ENCODE measurements at places on chromosomes 1 and 21.

DNA sequence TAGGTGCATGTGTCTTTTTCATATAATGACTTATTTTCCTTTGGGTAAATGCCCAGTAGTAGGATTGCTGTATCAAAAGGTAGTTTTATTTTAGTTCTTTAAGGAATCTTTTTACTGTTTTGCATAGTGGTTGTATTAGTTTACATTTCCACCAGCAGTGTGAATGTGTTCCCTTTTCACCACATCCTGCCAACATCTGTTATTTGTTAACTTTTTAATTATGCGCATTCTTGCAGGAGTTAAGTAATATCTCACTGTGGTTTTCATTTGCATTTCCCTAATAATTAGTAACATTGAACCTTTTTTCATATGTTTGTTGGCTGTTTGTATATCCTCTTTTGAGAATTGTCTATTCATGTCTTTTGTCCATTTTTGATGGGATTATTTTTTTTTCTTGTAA lies 1761.9 kb downstream of the PLA2G4A start:
- no peak for DNase-seq

DNA sequence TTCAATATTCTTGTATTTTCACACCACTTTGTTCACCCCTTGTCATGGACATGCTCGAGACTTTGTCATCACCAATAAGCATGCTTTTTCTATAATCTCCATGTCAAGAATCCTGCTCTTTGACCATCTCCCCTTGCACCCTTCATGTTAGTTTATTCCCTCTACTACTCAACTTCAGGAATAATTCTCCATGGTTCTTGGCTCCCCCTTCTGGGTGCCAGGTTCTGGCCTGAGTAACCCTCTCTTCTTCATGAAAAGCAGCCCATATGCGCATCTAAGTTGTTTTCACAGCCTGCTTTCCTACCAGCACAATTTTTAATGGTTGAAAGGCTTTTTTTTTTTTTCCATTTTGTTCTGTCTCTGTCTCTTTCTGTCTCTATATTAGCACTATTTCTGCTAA lies 160.7 kb downstream of the LEPR start:
- no peak for DNase-seq

DNA sequence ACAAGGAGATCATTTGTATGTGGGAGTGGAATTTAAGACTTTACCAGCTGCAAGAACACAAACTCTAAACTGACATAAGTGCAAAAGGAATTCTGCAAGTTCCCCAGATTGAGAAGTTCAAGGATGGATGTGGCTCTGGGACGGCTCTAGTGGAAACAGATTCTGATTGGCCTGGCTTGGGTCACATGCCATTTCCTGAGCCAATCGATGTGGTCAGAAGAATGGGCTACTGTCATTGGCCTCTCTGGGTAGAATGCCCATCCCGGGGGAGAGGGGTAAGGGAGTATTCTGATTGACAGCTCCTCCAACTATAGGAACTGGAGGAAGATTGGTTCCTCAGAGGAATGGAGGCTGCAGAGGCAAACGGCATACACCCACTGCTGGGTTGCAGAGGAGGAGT lies 6.0 kb upstream of the IFNLR1 start:
- DNase-seq: peak; percentile 29

DNA sequence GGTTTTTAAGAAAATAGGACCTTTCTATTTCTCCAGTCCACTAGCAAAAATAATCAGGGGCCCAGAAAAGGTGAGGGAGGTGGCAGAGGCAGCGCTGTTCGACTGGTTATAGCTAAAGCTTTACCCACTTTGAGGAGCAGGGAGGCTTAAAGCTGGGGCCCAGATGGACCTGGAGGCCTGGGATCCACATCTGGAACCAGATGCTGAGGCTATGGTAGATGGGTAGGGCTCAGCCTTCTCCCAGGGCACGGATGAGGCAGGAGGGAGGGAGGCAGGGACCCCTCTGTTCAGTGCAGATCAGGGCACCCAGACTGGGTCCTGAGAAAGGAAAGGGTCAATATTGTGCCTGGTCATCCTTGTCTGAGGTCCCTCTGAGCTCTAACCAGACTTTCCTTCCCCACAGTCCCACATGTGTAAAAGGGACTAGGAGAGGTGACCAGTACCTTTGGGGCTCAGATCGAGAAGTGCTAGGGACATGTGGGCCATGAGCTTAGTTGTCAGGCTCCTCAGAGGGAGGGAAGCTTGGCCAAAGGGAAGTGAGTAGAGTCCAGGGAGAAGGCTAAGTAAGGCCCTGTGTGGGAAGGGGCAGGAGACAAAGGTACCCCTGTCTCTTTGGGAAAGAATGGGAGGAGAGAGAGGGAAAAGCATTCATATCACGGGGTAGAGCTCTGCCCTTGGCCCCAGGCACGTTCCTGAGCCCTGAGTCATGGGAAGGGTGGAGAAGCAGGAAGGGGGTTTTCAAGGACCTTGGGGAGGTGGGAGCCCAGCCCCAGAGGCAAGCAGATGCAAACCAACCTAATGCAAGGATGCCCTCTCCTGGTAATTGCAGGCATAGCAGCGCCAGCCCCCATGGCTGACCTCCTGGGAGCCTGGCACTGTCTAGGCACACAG lies 15.4 kb downstream of the LMNA start:
- peak; percentile 92 for DNase-seq

DNA sequence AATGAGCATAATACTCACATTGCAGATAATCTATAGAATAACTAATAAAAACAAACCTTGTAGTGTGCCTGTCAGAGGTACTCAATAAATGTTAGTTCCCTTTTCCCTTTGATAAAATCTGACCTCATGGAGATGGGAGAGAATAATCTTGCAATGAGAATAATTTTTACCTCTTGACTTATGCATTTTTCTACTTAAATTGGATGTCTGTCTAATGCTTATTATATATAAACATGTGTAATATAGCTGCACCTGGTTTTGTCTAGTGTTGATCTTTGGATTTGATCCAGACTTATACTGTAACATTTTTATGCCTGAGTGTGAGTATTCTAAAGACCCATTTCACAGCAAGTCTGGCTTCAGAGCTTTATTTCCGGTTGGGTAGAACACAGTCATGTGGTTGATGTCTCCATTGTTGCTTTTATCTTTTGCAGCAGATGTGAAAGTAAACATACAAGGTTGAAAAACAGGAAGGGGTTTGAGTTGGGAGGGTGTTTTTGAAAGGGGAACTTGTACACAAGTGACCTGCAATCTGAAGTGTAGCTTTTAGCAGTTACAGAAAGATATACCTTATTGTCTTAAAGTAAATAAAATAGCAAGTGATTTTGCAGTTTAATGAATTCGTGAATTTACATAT lies 12.4 kb downstream of the EPB41 start:
- DNase-seq: no peak

DNA sequence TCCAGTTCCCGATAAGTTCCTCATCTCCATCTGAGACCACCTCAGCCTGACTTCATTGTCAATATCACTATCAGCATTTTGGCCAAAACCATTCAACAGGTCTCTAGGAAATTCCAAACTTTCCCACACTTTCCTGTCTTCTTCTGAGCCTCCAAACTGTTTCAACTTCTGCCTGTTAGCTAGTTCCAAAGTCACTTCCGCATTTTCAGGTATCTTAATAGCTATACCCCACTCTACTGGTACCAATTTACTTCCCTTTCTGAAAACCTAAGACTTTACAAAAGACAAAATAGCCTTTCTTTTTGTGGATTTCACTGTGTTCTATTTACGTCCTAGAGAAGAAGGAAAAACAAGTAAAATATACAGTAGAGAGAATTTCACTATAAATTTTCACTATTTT lies 147.0 kb upstream of the FMN2 start:
- no peak for DNase-seq

GRCh38 chr1:207316141-207316540 lies 5.3 kb upstream of the CD55 start:
- no peak for DNase-seq

- DNase-seq: no peak
Measured at GRCh38 chr1:59747420-59748024, 67.2 kb upstream of the HOOK1 start.

GRCh38 chr1:19344372-19344810 lies 32.3 kb downstream of the SLC66A1 start:
- DNase-seq: no peak

DNA sequence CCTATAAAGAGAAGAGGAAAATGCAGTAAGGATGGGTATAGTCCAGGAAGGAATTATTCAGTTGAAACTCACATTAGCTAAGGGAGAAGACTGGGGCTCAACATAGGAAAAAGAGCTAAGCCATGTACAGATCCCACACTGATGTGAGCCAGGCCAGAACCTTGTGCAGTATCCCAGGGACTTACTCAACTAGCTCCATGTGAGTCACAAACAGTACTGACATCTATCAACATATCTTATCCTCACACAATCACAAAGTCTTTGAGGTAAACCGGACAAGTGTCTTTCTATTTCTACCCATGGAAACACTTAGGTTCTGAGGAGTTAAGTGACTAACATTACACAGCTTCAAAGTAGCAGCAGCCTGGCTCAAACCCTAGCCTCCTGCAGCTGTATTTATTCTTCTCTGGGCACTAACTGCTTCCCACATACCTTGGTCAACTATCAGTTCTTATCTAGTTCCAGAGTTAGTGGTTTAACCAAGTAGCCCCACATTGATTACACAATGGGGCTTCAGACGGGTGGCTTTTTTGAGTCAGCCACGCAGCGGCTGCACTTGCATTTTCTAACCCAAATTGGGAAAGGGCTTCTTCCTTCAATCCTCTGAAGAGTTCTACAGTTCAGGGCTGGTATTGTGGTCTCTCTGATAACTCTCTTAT lies 9.5 kb downstream of the CD5L start:
- DNase-seq: no peak

DNA sequence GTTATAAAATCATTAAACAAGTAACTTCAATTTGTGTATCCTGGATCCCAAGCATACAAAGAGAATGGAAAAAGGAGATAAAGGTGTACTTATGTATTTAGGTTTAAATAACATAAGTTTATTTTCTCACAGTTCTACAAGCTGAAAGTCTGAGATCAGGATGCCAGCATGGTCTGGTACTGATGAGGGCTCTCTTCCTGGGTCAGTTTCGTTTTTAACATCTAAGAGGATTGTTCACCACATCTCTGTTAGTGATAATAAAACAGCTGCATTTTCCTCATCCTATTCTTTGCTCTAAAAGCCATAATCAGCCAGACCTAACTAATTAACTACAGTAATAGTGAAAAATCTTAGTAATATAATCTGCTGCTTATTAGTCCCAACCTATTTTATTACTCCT lies 5.2 kb downstream of the EGLN1 start:
- no peak for DNase-seq

GRCh38 chr1:8371372-8371991 lies 53.6 kb downstream of the SLC45A1 start:
- DNase-seq: no peak

DNA sequence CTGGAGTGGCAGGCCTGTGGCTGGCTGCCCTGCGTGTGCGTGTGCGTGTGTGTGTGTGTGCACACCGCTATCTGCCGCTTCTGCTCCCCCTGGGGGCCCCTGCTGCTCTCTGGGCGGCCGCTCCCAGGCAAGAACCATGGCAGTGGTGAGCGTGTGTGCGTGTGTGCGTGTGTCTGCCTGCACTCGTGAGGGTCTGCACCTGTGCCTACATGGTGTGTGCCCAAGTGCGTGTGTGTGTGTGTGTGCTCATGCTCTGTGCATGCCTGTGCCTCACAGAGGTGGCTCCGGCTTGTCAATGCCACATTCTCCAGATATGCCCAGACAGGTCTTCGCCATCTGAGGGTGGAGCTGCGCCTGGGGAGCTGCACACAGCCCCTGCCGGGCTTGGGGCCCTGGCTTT lies 18.7 kb upstream of the PEX10 start:
- no peak for DNase-seq

GRCh38 chr21:32094804-32095203 lies 184.0 kb downstream of the MIS18A start:
- no peak for DNase-seq

- DNase-seq: no peak
Measured at GRCh38 chr1:17053086-17053684, 647 bp downstream of the SDHB start.

DNA sequence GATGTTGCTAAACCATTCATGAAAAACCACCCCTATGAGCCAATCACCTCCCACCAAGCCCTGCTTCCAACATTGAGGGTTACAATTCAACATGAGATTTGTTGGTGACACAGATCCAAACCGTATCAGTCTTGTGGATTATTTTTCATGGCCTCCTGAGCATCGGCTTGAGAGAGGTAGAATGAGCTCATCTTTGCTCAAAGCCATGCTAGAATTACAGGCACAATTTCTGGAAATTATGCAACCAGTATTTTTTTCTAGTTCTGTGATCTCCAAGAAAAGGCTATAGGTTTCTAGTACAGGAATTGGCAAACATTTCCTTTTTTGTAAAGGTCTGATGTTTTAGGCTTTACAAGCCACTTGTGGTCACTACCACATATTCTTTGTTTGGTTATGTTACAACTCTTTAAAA lies 219.4 kb downstream of the DUSP10 start:
- no peak for DNase-seq

DNA sequence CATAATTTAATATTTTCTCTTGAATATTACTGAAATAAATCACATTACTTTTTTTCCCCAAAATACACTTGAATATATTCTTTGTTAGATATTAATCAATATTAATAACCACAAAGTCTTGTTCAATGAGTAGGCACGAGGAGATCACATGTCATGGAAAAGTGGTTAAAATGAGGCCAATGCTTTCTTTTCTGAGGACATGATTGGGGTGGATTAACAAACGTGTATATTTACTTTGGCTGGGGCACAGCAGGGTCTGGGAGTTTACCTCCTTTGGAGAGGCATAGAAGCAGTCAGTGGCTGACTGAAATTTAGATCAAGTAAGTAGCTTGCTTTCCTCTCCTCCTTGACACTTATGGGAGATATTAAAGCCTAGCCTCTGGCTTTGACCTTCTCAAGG lies 664.3 kb upstream of the B3GALT2 start:
- no peak for DNase-seq

GRCh38 chr1:101728029-101728428 lies 268.7 kb downstream of the OLFM3 start:
- no peak for DNase-seq

DNA sequence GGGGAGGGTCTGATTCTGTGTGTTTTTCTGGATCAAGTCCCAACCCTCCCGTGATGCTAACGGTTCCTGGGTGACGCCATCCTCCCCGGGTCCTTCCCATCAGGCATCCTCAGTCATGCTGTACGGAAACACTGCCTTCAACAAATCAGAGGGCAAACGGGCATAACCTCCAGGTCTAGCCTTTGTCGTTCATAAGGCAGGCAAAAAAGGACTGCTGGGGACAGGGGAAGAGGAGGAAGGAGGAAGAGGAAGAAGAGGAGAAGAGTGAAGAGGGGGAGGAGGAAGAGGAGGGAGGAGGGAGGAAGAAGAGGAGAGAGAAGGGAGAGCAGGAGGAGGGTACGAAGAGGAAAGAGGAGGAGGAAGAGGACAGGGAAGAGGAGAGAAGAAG lies 84.4 kb downstream of the ITPKB start:
- no peak for DNase-seq

DNA sequence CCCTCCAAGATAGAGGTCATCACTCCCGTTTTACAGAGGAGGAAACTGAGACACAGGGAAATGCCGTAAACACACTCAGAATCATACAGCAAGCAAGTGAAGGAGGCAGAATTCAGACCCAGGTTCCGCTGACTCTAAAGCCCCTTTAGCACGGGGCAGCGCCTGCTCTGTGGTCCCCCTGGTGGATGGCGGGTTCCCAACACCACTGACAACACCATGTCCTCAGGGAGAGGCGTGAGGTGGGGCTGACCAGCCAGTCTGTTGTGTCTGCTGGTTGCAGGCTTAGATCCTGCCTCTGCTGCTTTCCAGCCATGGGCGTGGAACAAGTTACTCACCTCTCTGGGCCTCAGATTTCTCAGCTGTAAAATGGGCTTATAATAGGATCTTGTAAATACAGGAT lies 617.3 kb downstream of the MATN1 start:
- DNase-seq: peak; percentile 13

GRCh38 chr21:30491963-30492428 lies at the start of gene KRTAP19-3:
KRTAP19-3 (minus strand) TSS chr21:30492013; CDS start chr21:30491957, 56 bp downstream.
- no peak for DNase-seq

GRCh38 chr1:31900790-31901189 lies 37.4 kb downstream of the PTP4A2 start:
- DNase-seq: no peak

Measured in HAP-1 (cell line).